ENCODE measurements at places on chromosomes 5 and 9.

DNA sequence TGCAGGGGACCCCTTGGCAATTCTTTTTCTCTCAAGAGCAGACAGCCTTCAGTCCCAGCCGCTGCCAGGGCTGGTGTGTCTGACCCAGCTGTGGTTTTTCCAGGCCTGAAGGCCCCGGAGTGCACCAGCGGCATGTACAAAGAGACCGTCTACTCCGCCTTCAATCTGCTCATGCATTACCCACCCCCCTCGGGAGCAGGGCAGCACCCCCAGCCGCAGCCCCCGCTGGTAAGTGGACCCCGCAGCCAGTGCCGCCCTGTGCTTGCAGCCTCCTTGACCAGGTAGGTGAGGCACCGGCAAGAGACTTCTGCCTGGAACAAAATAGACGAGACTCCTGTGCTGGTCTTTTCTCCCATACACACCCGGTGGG, 1.3 kb downstream of the TCF7 start:
- no peak for DNase-seq

- no peak for DNase-seq
Measured at GRCh38 chr9:32728181-32728580, 55.2 kb upstream of the TMEM215 start.

DNA sequence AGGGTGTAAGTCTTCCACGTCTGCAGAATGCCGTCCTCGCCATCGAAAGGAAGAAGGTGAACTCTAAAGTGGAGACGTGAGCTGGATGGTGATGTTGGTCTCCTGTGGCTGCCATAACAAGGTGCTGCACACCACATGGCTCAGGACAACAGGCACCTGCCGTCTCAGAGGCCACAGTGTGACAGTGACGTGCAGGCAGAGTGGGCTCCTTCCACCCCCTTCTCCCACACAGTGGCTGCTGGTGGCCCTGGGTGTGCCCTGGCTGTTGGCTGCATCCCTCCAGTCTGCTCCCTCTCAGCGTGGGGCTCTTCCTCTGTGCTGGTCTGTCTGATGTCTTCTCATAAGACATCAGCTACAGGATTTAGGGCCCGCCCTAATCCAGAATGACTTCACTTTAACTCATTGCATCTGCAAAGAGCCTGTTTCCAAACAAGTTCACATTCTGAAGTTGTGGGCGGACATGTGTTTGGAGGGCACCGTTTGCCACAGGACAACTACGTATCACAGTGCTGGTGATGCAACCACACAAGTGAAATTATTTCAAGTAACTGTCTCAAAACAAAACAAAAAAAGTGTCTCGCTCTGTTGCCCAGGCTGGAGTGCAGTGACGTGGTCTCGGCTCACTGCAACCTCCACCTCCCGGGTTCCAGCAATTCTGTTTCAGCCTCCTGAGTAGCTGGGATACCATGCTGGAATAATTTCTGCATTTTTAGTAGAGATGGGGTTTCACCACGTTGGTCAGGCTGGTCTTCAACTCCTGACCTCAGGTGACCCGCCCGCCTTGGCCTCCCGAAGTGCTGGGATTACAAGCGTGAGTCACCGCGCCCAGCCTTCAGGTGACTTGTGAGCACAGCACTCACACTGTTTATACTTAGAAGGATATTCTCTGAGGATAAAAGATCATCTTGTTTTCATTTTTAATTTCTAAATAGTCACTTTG, 31.2 kb upstream of the CLPTM1L start:
- no peak for DNase-seq

DNA sequence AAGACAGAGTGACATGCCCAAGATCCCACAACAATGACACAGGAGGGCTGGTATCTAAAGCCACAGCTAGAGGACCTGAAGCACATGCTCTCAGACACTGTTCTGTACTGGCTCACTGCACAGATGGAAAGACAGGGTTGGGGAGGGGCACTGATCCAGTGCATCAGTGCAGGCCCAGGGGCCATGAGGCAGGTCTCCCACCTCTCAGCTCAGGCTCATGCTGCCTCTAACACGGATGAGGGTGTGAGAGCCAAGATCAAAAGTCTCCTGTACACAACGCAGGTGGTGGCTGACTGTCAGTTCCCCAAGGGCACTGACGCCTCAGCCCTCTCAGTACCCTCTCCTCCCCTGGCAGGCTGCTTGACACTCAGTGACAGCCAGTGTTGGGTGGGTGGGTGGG, 10.9 kb downstream of the RAPGEF1 start:
- DNase-seq = no peak

DNA sequence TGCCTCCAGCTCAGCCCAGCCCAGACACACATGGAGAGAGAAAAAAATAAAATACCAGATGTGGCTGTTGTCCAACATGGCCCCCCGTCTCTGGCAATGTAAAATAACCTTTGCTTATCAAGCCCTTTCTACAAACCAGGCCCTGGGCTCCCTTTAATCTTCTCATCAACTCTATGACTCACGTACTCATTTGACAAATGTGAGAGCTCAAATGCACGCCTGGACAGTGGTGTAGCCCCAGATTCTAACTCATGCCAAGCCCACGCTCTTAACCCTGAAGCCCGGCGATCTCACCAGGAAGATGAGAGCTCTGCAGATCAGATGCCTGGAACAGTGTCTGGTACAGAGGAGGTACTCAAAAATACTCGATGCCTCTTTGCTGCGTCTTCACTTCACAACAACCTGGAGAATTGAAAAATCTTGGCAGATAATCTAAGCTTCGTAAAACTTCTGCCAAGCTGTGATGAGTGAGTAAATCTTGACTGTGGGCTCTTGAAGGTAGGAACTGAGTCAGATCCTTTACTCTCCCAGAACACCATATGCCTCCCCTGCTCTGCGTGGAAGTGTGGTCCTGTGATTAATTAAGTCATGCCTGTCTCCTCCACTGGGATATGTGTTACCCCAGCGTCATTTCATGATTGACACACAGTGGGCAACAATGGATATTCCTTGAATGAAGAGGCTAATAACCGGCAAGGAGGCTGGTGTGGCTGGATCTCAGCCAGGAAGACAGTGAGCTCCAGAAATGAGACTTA, 102.0 kb upstream of the FSTL4 start:
- no peak for DNase-seq

GRCh38 chr5:149172709-149173505, 31.6 kb downstream of the ABLIM3 start:
- DNase-seq = no peak

- DNase-seq = no peak
Measured at GRCh38 chr5:33549982-33550567, 109.3 kb downstream of the TARS1 start.

GRCh38 chr9:79131824-79132377, 439.9 kb upstream of the TLE4 start:
- DNase-seq = no peak

GRCh38 chr5:30997681-30998080, 195.8 kb upstream of the CDH6 start:
- no peak for DNase-seq

DNA sequence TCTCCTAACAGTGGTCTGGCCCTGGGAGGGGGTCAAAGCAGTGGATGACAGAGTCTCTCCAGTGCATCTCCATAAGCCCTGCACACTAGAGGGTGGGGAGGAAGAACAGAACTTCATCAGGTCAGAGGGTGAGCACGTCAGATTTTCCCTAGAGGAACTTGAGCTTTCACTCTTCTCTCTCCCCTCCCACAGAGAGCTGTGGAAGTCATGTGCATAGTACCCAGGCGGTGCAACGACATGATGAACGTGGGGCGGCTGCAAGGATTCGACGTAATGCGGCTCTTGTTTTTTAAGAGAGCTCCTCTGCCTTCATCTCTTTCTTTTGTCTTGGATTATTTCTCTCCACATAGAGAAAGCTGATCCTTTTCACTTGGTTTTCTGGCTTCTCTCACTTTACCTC, 100.2 kb upstream of the OTULINL start:
- no peak for DNase-seq

GRCh38 chr5:155562158-155562557, 548.6 kb downstream of the KIF4B start:
- no peak for DNase-seq

GRCh38 chr5:31328040-31328733, 134.7 kb downstream of the CDH6 start:
- DNase-seq = no peak

DNA sequence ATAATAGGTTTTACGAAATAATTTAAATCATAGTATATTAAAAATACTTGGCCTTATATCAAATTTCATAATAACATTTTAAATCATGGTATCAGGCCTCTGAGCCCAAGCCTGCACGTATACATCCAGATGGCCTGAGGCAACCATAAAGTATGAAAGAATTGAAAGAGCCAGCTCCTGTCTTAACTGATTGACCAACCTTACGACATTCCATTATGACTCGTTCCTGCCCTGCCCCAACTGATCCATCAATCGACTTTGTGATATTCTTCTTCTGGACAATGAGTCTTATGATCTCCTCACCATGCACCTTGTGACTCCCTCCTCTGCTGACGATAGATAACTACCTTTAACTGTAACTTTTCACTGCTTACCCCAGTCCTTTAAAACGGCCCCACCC, 545.0 kb downstream of the MTRR start:
- DNase-seq = no peak

GRCh38 chr5:32964261-32964660, 253.1 kb downstream of the NPR3 start:
- no peak for DNase-seq

GRCh38 chr5:61472172-61472958, 140.3 kb downstream of the ZSWIM6 start:
- no peak for DNase-seq

DNA sequence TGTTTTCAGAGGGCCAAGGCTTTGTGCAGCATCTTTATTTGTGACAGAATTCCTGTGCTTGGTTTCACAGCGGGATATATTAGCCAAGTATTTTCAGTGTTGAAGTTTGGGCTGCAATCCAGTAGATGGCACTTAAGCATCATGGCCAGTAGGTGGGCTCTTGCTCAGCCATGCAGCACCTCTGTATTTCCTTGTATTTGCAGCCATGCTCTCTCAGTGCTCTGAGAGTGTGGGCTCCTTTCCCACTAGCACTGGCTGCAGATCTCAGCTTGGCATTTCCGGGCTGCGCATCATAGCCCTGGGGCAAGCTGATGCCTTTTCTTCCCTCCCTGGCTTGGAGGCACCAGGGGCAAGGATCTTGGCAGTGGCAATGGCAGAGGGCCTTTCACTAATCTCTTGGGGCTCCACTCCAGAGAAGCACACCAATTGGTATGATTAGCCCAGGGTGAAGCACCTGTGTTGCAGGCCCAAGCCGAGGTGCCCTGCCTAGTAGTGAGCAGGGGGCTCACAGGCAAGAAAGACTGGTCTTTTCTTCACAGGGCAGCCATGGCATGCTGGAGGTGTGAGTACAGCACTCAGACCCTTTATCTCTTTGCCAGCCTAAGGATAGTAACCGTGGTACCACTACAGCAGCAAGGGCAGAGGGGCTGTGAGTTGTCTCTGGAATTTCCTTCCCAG, 48.3 kb downstream of the SLCO6A1 start:
- no peak for DNase-seq

GRCh38 chr5:105462377-105462776, 1899.8 kb upstream of the NUDT12 start:
- DNase-seq = no peak

DNA sequence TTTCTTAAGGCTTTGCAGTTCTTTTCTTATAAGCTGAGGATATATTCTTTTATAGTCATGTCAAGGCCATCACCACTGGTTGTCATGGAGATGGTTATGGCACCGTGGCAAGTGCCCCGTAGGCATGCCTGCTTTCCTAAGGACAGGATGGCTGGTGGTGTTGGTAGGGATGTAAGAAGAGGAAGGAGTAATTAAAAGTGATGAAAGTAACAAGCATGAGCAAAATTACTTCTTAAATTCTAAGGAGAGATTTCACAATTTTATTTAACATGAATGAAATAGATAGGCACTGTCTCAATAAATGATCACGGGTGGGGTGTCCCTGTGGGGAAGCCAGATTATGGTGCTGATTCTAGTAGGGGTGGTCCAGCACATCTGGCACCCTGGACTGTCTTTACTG, 290.2 kb upstream of the KLF4 start:
- no peak for DNase-seq

- no peak for DNase-seq
Measured at GRCh38 chr5:6135977-6136376, 242.4 kb downstream of the MED10 start.

GRCh38 chr5:127906562-127907204, 176.9 kb upstream of the SLC12A2 start:
- no peak for DNase-seq

- DNase-seq = no peak
Measured at GRCh38 chr9:105957830-105958229, 263.5 kb downstream of the TMEM38B start.

DNA sequence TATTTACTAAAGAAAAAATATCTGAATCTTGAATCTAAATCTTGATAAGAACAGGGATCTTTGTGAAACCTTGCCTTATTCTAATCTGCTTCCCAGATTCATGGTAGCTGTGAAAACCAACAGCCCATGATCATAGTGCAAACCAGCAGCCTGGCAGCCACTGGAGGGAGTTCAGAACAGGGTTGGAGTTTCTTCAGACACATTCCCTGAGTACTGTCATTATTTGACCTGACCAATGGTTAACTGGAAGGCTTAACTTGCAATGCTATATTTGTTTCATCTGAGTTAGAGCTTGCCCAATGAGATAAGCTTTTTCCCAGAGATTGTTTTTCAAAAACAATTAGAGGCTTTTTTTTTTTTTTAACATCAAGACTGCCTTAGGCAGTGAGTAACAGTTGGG, 47.8 kb downstream of the LOX start:
- DNase-seq = no peak

DNA sequence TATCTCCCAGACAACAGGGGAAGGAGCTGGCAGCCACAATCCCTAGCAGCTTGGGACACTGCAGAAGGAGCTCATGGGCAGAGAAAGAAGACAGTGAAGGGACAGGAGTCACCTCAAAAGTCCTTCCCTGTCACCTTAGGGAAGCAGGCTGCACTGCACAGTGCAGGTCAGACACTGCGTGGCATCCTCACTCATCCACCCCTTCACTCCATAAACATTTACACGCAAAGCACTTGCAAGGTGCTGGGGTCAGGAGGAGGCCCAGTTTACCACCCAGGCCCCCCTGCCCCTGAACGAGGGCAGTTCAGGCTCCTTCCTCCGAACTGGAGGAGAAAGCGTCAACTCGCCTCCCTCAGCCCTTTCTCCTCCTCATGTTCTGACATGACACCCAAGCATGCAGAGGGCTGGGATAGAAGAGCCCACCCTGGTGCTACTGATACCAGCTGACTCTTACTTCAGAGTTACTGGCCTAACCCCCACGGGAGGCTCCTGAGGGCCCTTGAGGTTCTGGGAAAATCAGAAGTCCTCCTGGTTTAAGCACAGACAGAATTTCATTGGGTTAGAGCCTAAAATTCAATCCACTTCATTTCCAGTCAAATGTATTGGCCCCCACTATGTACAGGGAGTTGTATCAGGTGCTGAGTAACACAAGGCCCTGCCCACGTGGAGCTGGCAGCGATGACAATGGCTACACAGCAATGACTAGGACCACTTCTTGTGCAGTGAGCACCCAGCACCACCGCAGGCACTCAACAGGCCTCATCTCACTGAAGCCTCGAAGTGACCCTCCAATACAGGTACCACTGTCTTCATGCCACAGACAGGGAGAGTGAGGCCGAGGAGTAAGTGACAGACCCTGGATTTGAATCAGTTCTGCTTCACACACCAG, 70.4 kb downstream of the RAPGEF1 start:
- no peak for DNase-seq

- DNase-seq = no peak
Measured at GRCh38 chr5:12885018-12885417, 980.8 kb upstream of the CTNND2 start.

All from NCI-H1092 treated with DMSO at 0.1 percent for 48 hours (cell line).